ENCODE measurements at places on chromosomes 12 and 14.
A peak's percentile ranks its signal among the peaks of the same experiment; 100 is the strongest.

GRCh38 chr14:63542231-63542999 is 762 bp downstream of the PPP2R5E start:
- no peak for DNase-seq

- no peak for DNase-seq
These were observed 7.7 kb downstream of the AHNAK2 start for GRCh38 chr14:104970231-104971068.

DNA sequence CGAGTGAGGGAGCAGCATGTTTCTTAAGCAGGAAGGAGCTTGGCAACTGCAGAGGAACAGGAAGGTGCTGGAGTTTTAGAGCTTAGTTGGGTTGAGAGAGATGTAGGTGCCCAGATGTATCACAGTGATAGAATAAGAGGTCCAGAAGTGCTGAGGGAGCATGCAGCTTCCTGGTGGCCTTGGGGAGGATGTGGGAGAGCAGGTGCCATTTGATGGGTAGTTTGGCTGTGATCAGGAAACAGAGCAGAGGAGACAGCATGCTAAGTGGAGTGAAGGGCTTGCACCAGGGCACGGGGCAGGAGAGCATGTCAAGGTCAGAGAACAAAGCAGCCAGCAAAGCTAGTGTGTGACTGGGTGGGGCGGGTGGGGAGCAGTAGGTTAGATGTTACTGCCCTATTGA is 74.8 kb downstream of the PAPOLA start:
- no peak for DNase-seq

GRCh38 chr12:54608156-54608555 is 19.7 kb upstream of the PPP1R1A start:
- no peak for DNase-seq

GRCh38 chr12:78470354-78471195 is 394.0 kb upstream of the SYT1 start:
- no peak for DNase-seq

GRCh38 chr12:52439420-52439819 is 5.2 kb upstream of the KRT75 start:
- no peak for DNase-seq

GRCh38 chr14:49598189-49598484 is 603 bp upstream of the LRR1 start:
- no peak for DNase-seq

DNA sequence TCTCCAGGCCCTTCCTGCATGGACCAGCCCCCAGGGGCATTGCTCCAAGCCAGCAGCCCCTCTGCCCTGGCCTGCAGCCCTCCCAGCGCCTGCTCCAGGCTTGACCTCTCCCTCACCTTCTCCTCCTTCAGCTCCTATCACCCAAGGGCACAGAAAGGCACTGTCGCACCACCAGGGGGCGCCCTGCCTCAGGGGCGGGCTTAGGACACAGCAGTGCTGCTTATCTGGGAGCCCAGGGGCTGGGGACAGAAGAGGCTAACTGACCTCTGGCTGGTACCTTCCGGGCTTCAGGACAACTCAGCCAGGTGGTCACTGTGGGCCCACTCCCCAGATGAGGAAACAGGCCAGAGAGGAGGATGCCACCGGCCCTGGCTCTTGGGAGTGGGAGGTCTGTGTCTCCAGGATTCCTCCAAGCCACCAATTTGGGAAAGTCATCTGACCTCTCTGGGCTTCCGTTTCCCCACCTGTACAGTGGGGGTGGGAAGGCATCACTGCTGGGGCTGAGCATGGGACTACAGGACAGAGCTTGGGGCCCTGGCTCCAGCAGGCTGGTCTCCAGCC is 25.3 kb upstream of the GPR132 start:
- peak; percentile 85 for DNase-seq

DNA sequence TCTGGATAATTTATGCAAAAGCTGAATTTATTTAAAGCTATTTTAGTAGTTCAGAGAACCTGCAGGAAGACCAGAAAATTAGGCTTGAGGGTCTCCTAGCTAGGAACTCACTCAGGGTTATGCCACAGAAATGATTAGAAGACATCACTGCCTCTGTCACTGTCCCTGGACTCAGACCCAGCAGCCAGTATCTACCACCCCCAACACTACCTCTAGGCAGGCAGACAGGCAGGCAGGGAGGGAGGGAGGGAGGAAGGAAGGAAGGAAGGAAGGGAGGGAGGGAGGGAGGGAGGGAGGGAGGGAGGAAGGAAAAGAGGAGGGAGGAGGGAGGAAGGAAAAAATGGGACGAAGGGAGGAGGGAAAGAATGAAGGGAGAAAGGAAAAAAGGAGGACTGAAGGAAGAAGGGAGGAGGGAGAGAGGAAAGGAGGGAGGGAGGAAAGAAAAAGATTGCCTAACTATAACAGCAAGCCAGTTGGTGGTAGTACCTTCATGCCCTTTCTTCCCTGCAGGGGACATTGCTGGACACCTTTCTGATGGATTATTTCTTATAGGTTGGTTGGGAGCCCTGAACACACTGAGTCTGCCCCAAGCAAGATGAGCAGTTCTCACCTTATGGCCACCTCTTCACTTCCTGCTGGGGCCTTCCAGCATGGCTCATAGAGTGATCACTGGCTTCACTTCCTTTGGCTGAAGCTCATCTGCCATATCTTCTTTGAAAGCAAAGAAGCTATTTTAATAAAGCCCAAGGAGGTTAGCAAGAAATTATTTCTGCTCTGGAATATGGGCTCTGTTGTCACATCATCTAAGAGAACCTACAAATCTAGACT is 49.7 kb downstream of the KICS2 start:
- DNase-seq = no peak

- DNase-seq = no peak
These were observed 83.1 kb upstream of the STRN3 start for GRCh38 chr14:31109257-31109656.
